Cardiac ventricle fibroblast (primary cell): ENCODE measurements at places on chromosomes 16 and 17. TPM values are rescaled to one million over a fixed set of nuclear protein-coding genes. Genes with fewer than 3 reads are reported as not detected.

Gene SLFN5
- 17.5 and 19.2 TPM in 2 replicates for total RNA-seq

Gene TBC1D3G
- not detected in 2 replicates for total RNA-seq

Gene EPOP
- total RNA-seq, result 4.4 and 4.5 TPM in 2 replicates

Gene NATD1
- 15.4 and 15.5 TPM in 2 replicates for total RNA-seq

Gene PYY
- not detected in 2 replicates for total RNA-seq

Gene PSKH1
- total RNA-seq, result 21.5 and 24.1 TPM in 2 replicates

Gene KRT40
- total RNA-seq, result not detected in 2 replicates

Gene CKLF
- 29.1 and 29.4 TPM in 2 replicates for total RNA-seq

Gene KRT222
- not detected in 2 replicates for total RNA-seq

Gene CHD9NB
- 5.1 and 7.8 TPM in 2 replicates for total RNA-seq

Gene ALOX15B
- 0.50 and 0.83 TPM in 2 replicates for total RNA-seq
